ENCODE measurements at places on chromosomes 5 and 9.
A peak's percentile ranks its signal among the peaks of the same experiment; 100 is the strongest.

DNA sequence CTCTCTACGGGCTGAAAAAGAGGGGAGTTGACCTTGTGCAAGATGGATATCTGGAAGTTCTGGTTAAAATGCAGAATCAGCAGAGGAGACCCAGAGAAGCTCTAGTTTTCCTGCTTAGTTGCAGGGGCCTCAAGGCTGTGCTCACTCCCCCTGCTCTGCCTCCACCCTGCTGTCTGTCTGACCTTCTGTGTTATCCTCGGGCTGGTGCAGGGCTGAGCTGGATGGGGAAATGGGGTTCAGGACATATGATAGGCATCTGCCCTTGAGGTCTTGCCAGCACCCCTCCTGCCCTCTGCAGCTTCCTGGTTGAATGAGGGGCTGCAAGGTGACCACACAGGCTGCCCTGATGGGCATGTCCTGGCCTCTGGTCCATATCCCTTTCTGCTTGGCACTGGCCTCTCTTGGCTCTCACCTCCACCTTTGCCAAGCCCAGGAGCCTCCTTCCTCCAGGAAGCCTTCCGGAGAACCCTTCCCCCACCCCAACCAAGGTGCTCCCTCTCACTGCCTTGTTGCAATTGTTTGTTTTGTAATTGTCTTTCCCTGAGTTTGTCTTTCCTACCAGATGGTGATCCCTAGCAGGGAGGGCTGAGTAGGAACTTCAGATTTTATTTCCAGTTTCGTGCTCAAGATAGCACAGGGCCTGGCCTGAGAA, 1.3 kb downstream of the TMEM268 start:
- peaks cover 21% of the 10 kb centered on the region for H3K4me1 ChIP-seq
- no peak for DNase-seq
- no peaks in the 10 kb centered on the region for H3K27me3 ChIP-seq
- peak overlapping the region; percentile 82 for H3K27ac ChIP-seq

DNA sequence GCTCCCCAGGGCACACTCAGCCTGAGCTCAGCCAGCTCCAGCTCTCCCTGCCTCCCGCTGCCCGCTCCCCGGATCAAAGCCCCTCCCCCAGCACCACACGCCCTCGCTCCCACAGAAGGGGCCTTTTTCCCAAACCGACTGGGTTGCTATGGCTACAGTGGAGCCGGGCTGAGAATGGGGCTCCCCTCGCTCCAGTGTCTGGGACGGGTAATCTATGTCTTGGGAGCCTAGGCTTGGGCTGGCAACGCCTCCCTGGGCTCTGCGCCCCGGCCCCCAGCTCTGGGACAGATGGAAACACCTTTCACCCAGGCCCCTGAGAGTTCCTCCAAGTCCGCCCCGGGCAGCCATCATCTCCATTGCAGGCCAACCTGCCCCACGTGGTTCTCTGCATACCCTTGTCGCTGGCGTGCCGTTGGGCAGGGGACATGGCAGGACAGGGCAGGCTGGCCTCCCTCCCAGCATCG, 29.6 kb downstream of the NOTCH1 start:
- peaks cover 82% of the 10 kb centered on the region for H3K36me3 ChIP-seq
- H3K4me3 ChIP-seq, result no peak overlapping the region
- no peak for DNase-seq
- H3K4me1 ChIP-seq, result no peaks in the 10 kb centered on the region
- H3K27ac ChIP-seq, result no peak overlapping the region

DNA sequence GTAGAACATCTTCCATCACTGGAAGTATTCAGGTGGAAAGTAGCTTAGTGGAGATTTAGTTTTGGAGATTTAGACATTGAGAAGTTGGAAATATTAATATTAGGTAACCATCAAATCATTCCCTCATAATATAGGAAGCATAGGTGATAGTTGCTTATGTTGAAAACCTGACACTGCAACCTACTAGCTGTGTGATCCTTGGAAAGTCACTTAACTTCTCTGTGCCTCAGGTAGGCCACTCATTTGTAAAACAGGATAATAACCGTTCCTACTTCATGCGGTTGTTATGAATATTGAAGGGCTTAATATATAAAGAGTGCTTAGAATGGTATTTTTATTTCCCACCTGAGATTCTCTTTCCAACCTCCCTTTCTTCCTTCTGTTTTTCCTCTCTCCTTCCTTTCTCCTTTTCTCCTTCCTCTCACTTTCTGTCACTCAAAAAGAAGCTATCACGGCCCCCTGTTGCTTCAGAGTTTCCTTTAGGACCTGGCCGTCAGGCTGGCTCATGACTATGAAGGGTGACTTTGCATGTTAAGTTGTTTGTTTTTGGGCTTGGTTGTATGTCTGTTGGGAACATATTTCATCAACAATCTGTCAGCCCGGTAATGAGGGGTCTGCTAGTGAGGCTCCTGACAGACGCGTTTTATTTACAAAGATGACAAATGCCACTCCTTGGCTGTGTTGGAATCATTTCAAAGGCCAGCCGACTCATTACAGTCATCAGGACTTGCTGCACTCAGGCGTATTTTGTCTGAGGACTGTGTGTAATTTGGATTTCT, 31.0 kb downstream of the DOCK2 start:
- H3K27ac ChIP-seq, result no peak overlapping the region
- no peak for DNase-seq

DNA sequence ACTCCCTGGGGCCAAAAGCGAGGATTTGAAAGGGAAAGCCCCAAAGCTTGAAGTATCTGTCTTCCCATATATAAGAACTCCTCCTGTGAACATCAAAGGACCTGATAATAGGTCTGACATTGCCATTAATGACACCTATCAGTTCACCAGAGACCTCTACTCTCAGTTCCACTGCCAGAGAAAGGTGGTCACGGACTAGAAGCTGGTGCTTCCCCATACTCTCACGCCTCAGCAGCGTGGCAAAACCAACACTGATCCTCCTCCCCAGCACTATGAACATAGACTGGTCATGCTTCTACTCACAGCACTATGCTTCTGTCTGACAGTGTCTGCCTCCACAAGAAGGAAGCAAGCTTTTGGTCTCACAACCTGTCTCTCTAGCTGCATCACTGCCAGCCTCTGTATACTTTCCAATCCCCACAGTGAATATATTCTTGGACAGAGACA, 37.9 kb downstream of the NRG2 start:
- no peak for DNase-seq
- no peak overlapping the region for H3K4me3 ChIP-seq
- no peak overlapping the region for H3K27ac ChIP-seq

DNA sequence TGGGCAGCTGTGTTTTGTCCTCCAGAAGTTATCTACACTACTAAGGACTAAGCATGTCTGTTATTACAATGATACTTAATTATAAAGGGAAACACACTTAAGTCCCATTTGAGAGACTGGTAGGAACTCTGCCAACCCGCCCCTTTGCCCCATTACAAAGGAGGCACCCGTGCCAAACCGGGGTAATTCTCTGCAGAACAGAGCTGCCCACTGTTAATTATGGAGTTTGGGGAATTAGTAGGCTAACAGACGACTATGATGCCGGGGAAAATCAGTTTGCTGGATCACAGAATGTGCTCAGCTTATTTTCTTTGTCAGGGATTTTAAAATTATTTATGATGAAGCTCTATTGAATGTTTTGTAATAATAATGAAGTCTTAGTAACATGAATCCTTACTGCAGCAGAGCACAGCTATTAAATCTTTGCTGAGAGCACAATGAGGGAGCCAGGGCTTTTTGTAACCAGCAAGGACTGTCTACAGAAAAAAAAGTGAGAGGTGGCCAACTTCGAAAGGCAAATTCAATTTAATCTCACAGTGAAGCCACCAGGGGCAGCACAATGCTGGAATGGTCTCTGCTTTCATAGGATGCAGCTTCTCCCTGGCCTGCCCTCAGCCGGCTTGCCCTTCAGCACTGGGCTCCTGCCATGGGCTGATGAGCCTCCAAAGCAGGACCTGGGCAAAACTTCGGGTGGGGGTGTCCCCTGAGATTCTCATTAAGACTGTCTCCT, 134.5 kb downstream of the GNAQ start:
- H3K4me3 ChIP-seq, result no peak overlapping the region
- DNase-seq, result no peak
- no peaks in the 10 kb centered on the region for H3K27me3 ChIP-seq
- H3K27ac ChIP-seq, result no peak overlapping the region

DNA sequence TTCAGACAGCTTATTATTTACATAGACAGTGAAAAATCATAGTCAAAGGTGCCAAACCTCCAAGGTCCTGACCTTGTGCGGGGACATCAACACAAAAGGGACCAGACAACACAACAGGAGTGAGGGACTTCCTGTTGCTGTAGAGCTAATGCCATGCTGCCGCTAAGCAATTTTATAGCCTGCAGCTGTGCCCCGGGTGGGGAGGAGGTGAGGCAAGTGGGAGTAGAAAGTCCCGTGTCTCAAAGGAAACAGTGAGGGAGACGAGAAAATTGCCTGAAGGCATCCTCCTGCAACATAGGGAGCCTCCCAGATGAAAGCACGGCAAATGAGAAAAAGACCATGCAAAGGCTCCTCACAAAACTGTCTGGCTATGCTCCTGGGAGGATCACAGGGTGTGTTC, 58.8 kb downstream of the CAAP1 start:
- H3K4me1 ChIP-seq, result no peaks in the 10 kb centered on the region
- H3K27ac ChIP-seq, result no peak overlapping the region
- H3K27me3 ChIP-seq, result no peaks in the 10 kb centered on the region
- DNase-seq, result no peak
- H3K4me3 ChIP-seq, result no peak overlapping the region

GRCh38 chr5:72468024-72468423, 39.2 kb downstream of the ZNF366 start:
- peak; percentile 75 for DNase-seq
- H3K36me3 ChIP-seq, result no peaks in the 10 kb centered on the region
- no peak overlapping the region for H3K4me3 ChIP-seq
- peak overlapping the region; percentile 29 for H3K27ac ChIP-seq
- H3K4me1 ChIP-seq, result peaks cover 15% of the 10 kb centered on the region
- H3K27me3 ChIP-seq, result no peaks in the 10 kb centered on the region

DNA sequence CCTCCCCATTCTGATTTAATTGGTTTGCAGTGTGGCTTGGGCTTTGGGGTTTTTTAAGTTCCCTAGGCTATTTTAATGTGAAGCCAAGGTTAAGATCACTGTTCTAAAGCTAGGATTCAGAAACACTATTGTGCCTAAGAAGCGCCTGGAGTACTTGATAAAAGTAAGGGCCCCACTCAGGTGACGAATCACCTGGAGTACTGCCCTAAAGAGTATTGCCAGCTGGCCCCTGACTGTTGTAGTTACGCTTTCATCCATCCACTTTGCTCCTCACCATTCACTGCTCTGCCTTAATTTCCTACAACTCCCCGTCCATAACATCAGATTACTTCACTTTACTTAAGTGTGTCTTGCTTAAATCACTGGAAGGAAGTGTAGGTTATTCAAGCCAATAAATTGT, 119.3 kb downstream of the CD180 start:
- H3K27ac ChIP-seq, result no peak overlapping the region
- DNase-seq, result no peak
- no peak overlapping the region for H3K4me3 ChIP-seq
- H3K4me1 ChIP-seq, result no peaks in the 10 kb centered on the region

GRCh38 chr9:31210978-31211570, 1173.4 kb upstream of the ACO1 start:
- no peak overlapping the region for H3K4me3 ChIP-seq
- no peak overlapping the region for H3K27ac ChIP-seq

Data from ascending aorta (tissue), 2 donors.